Mesothelial cell of epicardium (in vitro differentiated cells): ENCODE measurements at places on chromosomes 1 and 21. TPM values are rescaled to one million over a fixed set of nuclear protein-coding genes. Genes with fewer than 3 reads are reported as not detected.

The KLF17 gene
- not detected in 3 replicates for total RNA-seq

GRCh38 chr1:69290291-69290690 lies 277.4 kb upstream of the LRRC7 start:
- H3K4me3 ChIP-seq: no peak overlapping the region
- peaks cover 6% of the 10 kb centered on the region for H3K4me1 ChIP-seq
- no peak overlapping the region for H3K27ac ChIP-seq
- H3K27me3 ChIP-seq: no peaks in the 10 kb centered on the region
- DNase-seq: no peak

GRCh38 chr21:42581993-42582786 lies 68.5 kb downstream of the SLC37A1 start:
- no peaks in the 10 kb centered on the region for H3K27me3 ChIP-seq
- peaks cover 14% of the 10 kb centered on the region for H3K36me3 ChIP-seq
- no peak overlapping the region for H3K4me3 ChIP-seq
- no peaks in the 10 kb centered on the region for H3K4me1 ChIP-seq
- no peak overlapping the region for H3K27ac ChIP-seq
- no peak for DNase-seq

DNA sequence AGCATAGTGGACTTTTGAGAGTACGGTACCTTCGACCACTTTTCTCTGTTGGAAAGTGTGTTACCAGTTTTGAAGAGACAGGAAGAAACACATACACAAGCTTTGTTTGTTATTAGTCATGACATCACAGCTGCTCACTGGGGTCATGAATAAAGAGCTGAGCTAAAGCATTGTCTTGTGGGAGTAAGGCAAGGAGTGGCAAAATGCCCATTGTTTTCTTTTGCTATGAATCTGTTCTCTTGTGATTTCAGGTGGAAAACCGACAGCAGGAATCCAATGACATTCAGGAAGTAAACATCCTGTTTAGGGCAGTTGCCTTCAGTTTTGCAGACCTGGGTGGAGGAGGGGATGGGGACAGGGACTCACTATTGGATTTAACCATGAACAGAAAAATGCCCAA lies 66.2 kb downstream of the RGL1 start:
- H3K36me3 ChIP-seq: peaks cover 8% of the 10 kb centered on the region
- DNase-seq: no peak
- peaks cover 57% of the 10 kb centered on the region for H3K4me1 ChIP-seq
- H3K4me3 ChIP-seq: no peak overlapping the region

GRCh38 chr1:13725714-13726175 lies 25.8 kb downstream of the PRDM2 start:
- H3K4me1 ChIP-seq: peaks cover 17% of the 10 kb centered on the region
- no peaks in the 10 kb centered on the region for H3K27me3 ChIP-seq
- H3K36me3 ChIP-seq: no peaks in the 10 kb centered on the region
- peak overlapping the region; percentile 57 for H3K27ac ChIP-seq
- H3K4me3 ChIP-seq: no peak overlapping the region

The ZNF695 gene
- total RNA-seq: 5.9 to 9.2 TPM (median 7.7 TPM) in 3 replicates
